ENCODE measurements at places on chromosomes 16 and 17.
A peak's percentile ranks its signal among the peaks of the same experiment; 100 is the strongest.

DNA sequence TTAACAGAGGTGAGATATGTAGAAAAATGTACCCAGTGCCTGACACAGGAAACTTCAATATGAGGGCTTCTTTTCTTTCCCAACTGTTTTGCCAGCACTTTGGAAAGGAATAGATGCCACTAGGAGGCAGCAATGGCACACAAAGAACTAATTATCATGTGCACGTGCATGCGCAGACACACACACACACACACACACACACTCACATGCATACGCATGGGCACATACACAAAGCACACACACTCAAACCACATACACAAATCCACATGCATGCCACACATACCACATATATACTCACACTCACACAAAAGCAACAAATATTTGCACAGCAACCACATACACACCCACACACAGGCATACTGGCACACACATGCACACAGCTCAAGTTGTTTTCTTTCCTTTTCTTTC is 8.8 kb upstream of the CEP112 start:
- peak; percentile 52 for DNase-seq

DNA sequence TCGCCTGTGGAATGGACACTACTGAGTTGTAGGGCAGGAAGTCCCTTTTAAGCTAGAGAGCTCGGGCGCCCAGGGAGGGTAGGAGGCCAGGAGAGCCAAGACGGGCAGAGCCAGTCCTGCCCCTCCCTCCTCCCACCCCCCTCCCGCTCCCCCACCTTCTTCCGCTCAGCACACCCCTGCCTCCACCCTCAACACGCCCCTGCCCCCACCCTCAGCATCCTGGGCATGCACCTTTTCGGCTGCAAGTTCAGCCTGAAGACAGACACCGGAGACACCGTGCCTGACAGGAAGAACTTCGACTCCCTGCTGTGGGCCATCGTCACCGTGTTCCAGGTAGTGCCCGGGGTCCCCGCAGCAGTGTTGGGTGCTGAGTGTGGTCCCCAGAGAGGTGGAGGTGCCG is 18.3 kb downstream of the TPSG1 start:
- DNase-seq: no peak

DNA sequence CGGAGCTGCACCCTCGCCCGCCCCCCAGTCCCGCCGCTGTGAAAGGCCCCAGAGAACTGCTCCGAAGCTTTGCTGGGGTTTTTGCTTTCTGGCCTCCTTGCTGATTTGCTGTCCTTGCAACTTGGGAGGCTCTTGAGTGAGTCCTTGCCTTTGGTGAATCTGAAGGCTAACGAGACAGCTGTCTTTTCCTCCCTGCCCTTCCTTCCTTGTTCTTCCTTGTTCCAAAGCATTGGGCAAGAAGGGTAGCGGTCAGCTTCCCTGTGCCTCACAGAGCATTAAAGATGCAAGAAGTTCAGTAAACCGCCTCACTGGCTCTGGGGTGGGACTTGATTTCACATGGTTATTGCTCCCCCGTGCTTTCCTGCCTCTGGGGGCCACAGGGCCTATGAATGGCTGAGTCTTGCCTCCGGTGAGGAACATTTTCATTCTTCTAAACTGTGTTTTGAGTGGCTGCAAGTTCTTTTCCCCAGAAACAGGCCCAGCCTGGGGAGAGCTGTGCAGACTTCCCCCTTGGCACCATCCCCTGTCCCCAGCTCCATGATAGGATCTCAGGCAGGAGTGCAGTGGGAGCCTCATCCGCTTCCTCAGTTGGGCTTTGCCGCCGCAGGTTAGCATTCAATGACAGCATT is 1.4 kb downstream of the YPEL2 start:
- DNase-seq: peak; percentile 63

DNA sequence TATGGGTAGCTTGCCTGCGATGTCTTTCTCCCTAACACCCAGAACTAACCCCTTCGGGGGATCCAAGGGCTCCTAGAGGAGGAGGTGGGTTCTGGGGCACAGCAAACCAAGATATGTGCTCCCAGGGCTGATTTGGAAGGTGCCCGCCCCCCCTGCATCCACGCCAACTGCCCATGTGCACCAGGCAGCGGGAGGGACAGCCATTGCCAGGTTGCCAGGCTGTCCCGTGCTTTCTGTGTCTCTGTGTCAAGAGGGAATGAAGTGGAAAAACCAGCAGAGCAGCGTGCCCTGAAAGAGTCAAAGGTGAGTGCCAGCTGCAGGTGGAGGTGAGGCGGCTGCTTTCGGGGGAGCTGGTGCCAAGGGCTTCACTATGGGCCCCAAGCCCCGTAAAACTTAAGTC is 6.4 kb downstream of the TEKT5 start:
- no peak for DNase-seq

DNA sequence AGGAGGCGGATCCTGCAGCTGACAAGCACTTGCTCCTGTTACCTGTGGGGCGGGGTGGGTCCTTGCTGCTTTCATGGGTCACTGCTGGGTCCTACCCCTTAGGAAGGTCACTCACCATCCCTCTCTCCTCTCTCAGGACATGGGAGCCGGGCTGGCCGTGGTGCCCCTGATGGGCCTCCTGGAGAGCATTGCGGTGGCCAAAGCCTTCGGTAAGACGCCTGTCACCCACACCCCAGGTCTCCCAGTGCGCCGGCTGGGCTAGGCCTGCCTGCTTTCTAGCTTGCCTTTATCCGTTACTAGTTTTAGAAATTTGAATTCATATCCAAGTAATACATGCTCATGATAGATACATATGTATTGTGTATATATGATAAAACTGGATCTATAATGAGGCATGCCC is 17.2 kb downstream of the SLC26A11 start:
- DNase-seq: no peak

DNA sequence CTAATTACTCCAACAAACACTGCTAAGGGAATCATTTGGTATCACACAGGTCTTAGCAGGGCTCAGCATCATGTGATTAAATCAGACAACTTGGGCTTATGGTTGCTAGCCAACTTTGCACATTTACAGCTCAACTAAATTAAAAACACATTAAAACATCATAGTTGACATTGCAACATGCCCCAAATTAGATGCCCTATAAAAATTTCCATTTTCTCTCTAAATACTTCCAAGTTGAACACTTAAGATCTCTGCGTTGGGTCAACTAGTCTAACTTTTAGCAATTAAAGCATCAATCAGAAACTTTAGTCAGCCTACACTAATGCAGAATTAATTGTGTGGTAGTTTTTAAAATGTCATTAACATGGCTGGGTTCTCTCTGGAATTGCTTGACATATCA is 12.1 kb downstream of the DNAJC7 start:
- no peak for DNase-seq

DNA sequence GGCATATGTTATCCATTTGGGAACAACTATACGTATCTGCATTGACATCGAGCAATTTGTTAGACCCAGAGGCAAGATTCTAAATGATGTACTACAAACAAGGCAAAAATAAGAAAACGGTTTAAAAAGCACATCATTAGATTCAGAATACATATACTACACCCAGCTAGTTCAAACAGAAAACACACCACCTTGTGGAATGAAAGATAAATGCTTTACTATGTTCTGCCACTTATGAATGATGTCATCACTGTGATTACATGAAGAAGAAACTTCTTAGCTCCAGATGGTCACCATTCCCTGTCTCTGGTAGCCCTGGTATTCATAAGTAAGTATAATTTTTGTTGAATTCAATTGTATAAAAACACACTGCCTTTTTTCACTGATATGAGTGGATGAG is 7.8 kb downstream of the NACA2 start:
- peak; percentile 38 for DNase-seq

GRCh38 chr17:41835800-41836549 is at the start of gene NT5C3B:
Gene NT5C3B (minus strand): TSS chr17:41836232. CDS start chr17:41836193, 39 bp downstream.
- DNase-seq: peak; percentile 28

GRCh38 chr16:84610376-84610775 is 7.5 kb downstream of the COTL1 start:
- no peak for DNase-seq

- DNase-seq: no peak
These were observed 1.9 kb upstream of the SNAI3 start for GRCh38 chr16:88688013-88688778.

- DNase-seq: no peak
These were observed 27.2 kb upstream of the CDC6 start for GRCh38 chr17:40260528-40260927.

DNA sequence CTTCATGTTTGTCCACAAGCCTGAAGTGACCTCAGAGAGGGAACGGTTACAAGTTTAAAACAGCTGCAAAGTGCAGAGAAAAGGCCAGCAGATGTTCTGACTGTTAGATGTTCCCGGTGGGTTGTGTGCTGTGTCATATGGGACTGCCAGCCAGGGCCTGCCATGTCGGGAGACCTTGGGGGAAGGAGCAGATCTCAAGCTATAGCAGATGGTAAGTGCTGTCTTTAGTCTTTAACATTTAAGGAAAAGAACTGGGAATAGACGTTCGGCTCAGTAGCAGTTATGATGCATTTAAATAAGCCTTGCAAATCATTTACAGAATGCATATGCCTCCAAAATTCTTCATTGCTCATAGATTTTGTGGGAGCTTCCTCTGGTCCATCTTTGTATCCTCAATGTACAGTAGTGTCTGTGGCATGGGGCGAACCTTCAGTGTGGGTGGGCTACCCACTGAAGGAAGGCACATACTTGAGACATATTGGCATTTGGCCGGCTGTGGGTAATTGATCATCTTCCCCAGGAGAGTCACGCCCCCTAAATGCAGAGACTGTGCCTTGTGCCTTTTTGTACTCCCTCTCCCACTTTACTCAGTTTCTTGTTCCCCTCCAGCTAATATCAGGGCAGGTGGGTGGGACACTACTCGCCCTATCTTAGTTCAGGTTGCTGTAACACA is 131.9 kb downstream of the NPIPB5 start:
- DNase-seq: no peak

- DNase-seq: peak; percentile 53
These were observed 6.6 kb downstream of the PHB1 start for GRCh38 chr17:49407981-49408501.
